Panc1 (cell line): ENCODE measurements at places on chromosomes 4 and X.

GRCh38 chr4:82890528-82890900 lies 439 bp downstream of the SEC31A start:
- no peak for DNase-seq

GRCh38 chr4:88728146-88728545 lies 30.5 kb upstream of the NAP1L5 start:
- DNase-seq = no peak

DNA sequence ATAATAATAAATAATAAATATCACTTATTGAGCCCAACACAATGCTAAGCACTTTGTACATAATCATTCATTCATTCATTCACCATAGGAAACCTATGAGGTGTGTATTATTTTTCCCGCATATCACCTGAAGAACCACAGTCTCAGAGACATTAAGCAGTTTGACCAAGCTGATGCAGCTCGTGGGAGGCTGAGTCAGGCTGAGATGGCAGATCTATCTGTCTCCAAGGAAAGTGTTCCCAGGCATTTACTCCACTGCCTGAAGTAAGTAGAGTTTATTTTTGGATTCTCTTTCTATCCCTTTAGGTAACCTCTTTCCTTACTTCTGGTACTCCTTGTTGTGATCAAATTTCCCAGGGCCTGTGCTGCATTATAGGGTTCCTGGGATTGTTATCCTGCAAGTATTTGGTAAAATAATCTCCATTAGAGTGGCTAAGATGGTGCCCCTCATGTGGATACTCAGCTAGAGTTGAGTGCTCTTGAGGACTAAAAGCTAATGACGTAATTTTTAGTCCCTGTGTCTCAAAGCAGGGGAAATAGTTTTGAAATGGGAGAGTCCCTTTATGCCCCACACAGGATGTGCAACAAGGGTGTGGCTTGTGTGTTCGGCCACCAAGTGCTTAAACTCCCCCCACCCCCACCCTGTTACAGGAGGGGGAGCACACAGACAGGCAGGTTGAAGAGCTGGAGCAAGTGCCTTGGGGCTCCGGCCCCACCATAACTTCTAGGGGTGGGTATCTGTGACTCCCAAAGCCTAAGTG lies 467.0 kb downstream of the STIM2 start:
- DNase-seq = no peak

DNA sequence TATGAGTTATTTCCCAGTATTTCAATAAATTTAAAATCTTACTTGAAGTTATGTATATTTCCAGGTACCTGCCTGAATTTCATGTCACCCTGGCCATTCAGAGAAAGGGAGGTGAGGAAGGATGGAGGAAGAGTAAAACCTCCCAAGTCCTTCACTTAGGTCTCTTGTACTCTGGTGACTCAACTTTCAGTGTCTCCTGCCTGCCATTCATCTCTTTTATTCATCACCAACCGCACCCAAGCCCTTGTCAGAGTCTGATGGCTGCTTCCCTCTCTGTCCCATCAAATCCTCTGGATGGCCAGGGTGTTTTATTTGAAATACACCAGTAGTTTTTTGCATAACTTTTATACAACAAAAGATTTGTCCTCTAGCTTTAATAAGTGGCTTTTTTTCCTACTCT lies 17.8 kb downstream of the TMPRSS11E start:
- DNase-seq = no peak

- no peak for DNase-seq
Observed at GRCh38 chrX:133440081-133440796, 24.9 kb upstream of the GPC4 start.

- no peak for DNase-seq
Observed at GRCh38 chr4:154984148-154984547, 203.1 kb downstream of the RBM46 start.

DNA sequence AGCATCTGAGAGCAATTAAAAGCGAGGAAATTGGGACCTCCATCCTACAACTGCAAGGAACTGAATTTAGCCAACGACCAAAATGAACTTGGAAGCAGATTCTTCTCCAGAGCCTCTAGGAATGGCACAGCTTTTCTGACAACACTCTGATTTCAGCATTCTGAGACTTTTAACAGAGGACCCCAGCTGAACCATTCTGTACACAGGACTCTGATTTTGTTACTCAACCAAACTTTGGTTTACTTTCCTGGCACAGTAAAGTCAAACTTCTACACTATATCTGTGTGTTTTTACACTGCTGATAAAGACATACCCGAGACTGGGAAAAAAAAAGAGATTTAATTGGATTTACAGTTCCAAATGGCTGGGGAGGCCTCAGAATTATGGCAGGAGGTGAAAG lies 37.6 kb downstream of the UBQLN2 start:
- DNase-seq = no peak

GRCh38 chr4:27685091-27685490 lies 824.5 kb downstream of the STIM2 start:
- DNase-seq = no peak

DNA sequence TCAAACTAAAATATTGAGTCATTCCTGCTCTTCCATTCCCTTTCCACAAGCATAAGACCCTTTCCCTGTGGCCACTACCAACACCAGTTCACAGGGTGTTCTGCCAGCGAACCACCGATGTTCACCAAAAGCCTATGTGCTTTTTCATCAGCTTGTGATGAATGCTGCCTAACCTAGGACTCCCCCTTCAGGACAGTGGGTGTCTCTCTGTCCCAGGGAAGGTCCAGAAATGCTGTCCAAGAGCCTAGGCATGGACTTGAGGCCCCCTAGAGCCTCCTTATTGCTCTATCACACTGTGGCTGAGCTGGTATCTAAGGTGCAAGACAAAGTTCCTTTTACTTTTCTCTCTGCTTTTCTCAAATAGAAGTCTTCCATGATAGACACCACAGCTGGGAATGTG lies 1015.6 kb downstream of the PCDH19 start:
- DNase-seq = no peak

DNA sequence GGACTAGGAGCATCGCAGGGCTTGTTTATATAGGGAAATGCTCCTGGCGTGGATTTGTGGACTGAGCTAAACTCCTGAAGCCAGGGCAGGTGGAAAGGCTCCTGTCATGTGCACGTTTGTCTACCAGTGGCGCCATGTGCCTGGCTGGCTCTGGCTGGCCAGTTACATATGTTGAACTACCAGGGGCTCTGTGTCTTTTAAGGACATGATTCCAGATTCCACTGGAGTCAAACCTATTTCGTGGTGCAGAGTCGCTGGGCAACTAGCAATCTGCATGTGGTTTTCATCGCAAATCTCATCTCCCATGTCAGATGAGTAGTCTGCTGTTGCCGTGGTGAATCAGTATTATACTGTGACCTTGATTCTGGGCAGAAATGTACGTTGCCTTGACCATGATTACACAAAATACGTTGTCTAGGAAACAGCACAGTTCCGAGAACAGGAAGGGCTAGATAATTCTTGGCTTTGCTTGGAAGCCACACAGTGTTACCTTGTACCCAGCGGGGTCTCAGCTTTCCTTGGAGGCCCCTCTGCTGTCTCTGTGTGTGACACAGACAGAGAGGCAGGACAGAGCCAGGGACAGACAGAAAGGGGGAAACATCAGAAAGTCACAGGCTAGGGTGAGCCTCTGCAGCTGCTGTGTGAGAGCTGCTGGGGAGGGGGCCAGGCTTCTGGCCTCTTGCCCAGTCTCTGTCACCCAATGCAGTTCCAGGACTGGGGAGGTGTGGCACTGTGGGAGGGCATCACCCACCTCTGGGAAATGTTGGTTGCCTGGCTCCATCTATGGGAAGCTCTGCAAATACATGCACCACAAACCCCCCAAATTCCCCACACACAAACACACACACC lies 19.2 kb downstream of the PNMA6E start:
- no peak for DNase-seq

GRCh38 chrX:118179718-118180117 lies 63.1 kb upstream of the KLHL13 start:
- DNase-seq = no peak

DNA sequence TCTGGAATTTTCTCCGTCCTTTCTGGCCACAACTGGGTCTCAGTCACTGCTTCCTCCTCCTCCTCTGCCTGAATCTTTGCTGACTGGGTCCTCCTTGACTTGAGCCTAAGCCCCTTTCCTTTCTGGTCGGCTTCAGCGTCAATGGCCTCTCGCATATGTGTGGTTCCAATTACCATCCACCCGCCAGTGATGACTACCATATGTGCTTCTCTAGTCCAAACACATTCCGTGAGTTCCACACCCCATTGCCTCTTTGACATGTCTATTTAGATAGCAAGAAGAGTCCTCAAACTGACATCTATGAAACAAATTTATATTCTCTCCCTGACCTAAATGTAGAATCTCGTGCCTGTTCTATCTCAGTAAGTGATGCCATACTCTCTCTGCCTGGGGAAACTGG lies 19.8 kb downstream of the MXRA5 start:
- no peak for DNase-seq

DNA sequence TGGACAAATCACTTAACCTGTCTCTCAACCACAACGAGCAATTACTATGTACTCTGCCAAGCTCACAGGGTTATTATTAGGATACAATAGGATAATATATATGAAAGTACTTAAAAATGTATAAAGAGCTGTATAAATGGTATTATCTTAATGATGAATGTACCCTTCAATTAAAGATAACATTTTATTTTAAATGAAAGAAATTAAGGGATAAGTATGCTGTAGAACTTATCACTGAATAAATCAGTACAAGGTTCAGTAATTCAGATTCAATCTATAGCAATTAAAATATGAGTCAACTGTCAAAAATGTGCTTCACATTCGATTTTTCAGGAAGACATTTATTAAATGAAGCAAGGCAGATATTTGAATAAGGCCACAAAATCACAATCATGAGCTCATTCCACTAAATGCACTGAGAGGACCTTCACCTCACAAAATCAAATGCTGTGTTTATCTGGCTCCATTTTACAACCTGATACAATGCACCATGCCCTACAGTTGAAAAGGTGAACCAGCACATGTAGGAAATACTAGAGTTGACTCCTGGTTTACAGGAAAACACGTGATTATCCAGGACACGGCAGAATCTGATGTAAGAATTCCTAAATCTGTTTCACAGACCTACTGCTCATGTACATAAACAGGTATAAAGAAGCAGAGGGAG lies 4.4 kb downstream of the LRCH2 start:
- no peak for DNase-seq

GRCh38 chr4:8913121-8913857 lies 41.6 kb upstream of the HMX1 start:
- DNase-seq = no peak

DNA sequence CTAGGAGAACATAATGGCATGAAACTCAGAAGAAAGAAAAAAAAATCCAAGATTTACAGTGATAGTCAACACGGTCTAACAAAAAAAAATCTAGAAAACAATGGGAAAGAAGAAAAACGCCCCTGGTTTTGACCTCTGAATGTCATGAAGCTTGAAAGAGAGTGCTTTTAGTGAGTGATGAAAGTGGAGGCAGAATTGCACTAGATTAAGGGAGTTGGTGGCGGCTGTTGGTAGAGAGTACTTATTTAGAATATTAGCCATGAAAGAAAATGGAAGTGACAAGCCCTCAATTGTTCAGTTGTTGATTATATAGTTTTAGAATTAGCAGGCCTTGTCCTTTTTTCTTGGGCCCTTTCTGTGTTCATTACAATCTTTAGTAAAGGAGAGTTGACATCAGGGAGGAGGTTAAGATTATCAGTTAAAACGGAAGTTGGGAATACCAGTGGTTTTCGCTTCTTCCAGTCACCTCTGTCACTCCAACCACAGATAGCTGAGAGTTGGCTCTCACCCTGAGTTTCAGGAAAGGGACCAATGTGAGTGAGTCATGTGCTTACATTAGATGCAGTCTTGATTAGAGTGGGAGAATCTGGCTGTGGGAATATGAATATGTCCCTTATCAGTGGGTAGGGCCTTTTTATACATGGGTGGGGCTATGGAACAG lies 29.7 kb downstream of the EREG start:
- DNase-seq = no peak

- DNase-seq = no peak
Observed at GRCh38 chr4:31518796-31519250, 798.7 kb downstream of the PCDH7 start.

- no peak for DNase-seq
Observed at GRCh38 chr4:170336238-170336775, 246.6 kb upstream of the AADAT start.

- DNase-seq = no peak
Observed at GRCh38 chrX:85379174-85379907, at the start of gene POF1B. Gene POF1B (minus strand): TSS chrX:85379665. CDS start chrX:85379454, 211 bp downstream.

DNA sequence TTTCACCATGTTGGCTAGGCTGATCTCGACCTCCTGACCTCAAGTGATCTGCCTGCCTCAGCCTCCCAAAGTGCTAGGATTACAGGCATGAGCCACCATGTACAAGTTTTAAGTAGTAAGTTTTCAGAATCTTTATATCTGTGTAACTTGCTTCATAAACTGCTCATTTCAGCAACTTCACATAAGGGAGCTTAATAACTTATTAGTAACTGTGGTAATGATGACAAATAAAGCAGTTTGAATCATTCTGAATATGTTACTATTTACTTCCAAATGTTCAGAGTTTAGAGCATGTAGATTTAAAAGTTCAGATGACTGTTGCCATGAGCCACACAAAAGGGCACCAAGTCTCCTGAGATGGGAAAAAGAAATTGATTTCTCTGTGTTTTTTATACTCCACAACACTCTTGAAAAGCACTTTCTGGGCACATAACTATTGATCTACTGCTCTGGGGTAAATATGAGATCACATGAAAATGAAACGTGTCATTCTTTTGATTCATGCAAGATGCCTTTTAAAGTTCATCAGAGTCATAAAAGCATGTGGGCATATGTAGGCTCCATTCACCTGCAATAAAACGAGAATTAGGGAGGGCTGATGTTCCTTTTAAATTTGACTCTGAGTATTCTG lies 14.1 kb upstream of the CA5B start:
- no peak for DNase-seq

- no peak for DNase-seq
Observed at GRCh38 chrX:72142094-72142793, 10.5 kb upstream of the RTL5 start.

GRCh38 chr4:70713453-70714078 lies 8.2 kb upstream of the RUFY3 start:
- no peak for DNase-seq
